ENCODE measurements at places on chromosomes 7 and 10.

DNA sequence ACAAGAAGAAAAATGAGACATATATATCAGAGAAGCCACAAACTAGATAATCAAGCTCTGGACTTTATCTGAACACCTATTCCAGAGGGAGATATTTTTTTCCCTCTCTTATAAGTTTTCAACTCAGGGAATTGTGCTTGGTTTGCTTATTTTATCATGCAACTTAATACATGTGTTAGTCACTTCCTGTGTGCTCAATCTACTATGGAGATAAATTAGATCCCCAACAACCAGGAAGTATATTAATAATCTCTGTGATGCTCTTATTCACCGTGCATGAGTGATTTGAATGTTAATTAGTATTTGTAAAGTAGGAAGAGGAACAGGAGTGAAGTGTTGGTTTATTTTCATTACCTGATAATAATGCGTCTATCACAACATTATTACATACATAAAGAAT, 38.8 kb upstream of the ZNF365 start:
- DNase-seq: no peak

DNA sequence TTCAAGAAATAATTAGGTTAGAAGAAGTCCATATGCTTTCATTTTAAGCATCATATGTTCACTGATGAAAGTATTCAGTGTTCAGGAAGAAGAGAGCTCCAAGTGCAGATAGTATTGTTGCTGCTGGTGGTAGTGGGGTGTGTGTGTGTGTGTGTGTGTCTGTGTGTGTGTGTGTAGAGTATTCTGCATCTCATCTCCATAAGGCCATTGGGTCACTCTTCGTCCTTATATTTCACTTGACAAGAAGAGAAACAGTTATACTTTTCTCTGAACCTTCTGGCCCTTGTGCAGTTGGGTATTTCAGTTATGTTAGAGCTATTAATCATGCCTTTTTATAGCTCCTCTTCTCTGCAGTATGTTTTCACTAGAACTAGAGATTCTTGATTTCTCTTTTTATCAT, 26.2 kb downstream of the ADAM22 start:
- no peak for DNase-seq

- no peak for DNase-seq
Observed at GRCh38 chr7:99141334-99141733, 2.6 kb downstream of the SMURF1 start.

- no peak for DNase-seq
Observed at GRCh38 chr10:73088304-73088703, 8.4 kb downstream of the P4HA1 start.

DNA sequence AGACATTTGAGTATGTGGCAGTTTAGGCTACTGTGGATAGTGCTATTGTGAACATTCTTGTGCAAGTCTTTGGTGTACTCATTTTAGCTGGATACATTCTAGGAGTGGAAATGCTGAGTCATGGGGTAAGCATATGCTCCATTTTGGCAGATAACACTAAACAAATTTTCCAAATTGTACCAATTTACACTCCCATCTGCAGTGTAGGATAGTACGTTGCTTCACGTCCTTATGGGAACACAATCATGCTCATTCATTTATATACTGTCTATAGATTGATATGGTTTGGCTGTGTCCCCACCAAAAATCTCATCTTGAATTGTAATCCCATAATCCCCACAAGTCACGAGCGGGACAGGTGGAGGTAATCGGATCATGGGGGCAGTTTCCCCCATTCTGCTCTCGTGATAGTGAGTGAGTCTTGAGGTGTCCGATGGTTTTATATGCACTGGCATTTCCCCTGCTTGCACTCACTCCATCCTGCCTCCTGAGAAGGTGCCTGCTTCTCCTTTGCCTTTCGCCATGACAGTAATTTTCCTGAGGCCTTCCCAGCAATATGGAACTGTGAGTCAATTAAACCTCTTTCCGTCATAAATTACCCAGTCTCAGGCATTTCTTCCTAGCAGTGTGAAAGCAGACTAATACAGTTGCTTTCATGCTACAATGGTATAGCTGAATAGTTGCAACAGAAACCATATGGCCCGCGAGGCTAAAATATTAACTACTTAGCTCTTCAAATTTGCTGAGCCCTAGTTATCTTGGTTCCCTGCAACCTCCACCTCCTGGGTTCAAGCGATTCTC, 25.6 kb downstream of the RNF216 start:
- no peak for DNase-seq

All from cardiac septum (tissue), 1 donor.